NCI-H2029 (cell line): ENCODE measurements at places on chromosomes 3 and 15.

- DNase-seq: peak; percentile 42
Measured at GRCh38 chr3:71582612-71583565, 639 bp downstream of the FOXP1 start.

DNA sequence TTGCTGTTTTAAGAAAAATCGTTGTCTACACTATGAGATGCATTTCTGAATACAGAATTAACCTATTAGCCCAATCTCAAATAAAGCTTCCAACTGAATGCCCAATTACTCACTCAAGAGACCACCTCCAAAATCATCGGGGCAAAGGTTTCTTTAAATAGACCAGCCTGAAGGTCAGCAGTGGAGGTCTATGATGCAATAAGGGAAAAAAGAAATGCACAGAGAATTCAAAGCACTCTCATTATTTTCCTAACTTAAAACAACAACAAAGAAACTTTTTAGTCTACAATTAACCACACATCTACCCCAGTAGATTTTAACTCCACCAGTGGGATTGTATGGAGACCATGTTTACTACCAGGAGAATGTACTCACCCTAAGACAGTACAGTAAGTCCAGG lies 657.7 kb upstream of the CCDC54 start:
- DNase-seq: no peak

- DNase-seq: no peak
Measured at GRCh38 chr3:195097331-195098255, 173.4 kb downstream of the XXYLT1 start.

DNA sequence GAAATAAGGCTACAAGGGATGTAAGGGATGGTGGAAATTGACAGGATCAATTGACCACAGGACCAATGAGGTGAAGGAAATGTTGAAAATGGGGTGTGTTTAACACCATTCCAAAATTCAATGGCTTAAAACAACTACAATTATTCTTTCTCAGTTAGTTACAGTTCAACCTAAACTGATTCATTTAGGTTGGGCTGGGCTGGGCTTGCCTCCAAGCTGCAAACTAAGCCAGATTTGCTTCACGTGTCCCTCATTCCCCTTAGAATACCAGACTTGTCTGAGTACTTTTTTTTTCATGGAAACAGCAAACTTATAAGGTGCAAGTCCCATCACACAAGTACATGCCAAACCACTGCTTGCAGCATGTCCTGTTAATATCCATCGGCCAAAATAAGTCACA lies 280.1 kb downstream of the NEK10 start:
- DNase-seq: no peak

DNA sequence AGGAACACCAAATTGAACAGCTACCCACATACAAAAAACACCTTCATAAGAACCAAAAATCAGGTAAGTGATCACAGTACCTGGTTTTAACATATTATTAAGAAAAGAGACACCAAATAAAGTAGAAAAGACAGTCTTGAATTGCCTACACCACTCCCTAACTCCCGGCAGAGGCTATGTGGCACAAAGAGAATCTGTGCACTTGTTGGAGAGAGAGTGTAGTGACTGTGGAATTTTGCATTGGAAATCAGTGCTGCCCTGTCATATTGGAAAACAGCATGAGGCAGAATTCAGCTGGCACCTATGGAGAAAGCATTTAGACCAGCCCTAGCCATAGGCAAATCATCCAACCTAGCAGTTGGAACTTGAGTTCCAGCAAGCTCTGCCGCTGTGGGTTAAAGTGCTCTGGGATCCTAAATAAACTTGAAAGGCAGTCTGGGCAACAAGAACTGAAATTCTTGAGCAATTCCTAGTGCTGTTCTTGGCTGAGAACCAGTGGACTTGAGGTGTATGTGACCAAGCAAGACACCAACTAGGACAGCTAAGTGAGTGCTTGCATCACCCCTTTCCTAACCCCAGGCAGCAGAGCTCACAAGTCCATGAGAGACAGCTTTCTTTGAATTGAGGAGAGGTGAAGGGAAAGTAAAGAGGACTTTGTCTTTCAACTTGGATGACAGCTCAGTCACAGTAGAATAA lies 969.6 kb upstream of the ALCAM start:
- DNase-seq: no peak

DNA sequence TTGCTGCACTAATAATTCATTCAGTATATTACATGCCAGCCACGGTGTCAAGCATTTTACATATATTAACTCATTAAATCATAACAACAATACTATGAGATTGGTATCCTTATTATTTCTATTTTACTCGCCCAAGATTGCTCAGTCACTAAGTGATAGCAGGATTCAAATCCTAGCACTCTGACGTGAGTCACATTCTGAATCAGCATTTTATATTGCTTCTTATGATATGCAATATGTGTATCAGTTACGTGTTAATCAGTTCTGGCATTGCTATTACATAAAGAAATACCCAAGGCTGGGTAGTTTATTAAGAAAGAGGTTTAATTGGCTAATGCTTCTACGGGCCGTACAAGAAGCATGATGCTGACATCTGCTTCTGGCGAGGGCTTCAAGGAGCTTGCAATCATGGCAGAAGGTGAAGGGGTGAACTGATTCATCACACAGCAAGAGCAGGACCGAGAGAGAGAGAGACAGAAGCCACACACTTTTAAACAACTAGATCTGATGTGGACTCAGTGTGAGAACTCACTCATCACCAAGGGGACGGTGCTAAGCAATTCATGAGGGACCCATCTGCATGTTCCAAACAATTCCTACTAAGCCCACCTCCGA lies 166.5 kb upstream of the TMCO5A start:
- DNase-seq: no peak

GRCh38 chr3:125002414-125003368 lies 53.1 kb downstream of the HEG1 start:
- peak; percentile 12 for DNase-seq

GRCh38 chr3:170603770-170604510 lies 18.1 kb upstream of the SLC7A14 start:
- no peak for DNase-seq
